Panc1 (cell line): ENCODE measurements at places on chromosomes 2 and 18. TPM values are rescaled to one million over a fixed set of nuclear protein-coding genes. Genes with fewer than 3 reads are reported as not detected.
A peak's percentile ranks its signal among the peaks of the same experiment; 100 is the strongest.

DNA sequence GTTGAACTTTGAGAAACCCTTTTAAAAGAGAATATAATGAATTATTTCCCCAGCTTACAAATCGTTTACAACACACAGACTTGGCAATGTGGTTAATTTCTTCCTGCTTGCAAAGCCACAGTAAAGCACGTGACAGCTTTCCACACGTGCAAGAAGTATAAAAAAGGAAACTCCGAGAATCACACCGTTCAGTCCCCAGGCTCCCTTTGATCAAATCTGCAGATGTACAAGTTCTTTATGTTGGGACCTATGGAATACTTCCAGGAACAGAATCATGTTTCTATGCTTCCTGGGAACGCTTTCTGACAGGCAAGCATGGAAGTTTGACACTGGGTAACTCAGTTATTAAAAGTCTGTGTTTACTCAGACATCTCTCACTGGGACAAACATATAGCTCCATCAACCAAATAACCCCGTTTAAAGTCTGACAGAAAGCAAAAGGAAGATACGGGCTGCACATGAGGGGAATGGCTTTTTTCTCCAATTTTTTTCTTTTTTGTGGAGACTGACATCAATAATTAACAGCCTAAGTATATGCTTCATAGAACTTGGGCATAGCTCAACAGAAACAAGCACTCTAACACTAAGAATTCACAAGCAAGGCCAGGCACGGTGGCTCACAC lies 134.8 kb downstream of the EIPR1 start:
- H3K27ac ChIP-seq: no peak overlapping the region
- no peaks in the 10 kb centered on the region for H3K36me3 ChIP-seq

The LRP2 gene
- 0.10 TPM for total RNA-seq

DNA sequence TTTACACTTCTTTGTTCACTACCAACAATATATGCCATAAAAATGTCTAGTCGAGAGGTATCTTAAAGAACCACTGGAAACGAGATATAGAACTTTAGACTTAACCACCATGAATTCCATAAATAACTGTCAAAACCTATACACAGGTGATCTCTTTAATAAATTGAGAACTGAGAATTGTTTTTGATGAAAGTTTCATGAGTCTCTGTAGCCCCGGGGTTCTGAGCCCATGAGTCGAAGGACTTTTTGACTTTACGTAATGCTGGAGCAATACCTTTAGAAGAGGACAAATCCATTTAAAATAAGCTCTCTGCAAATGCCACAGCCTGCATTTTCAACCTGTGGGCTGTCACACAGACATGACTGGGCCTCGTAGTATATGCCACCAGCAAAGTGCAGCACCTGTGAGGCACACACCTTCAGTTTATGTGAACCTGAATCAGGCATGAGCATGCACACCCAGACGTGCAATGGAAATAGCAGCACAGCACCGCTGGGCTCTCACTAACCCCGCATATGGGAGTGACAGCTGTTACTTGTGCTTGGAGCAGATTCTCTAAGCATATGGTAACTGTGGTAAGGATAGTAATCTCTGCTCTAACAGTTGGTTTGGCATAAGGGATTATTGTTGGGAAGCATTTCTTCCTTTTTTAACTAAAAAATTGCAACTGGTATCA lies 383.2 kb downstream of the SOCS6 start:
- no peak for DNase-seq
- H3K4me3 ChIP-seq: no peak overlapping the region
- no peak overlapping the region for H3K27ac ChIP-seq
- no peaks in the 10 kb centered on the region for H3K36me3 ChIP-seq
- H3K4me1 ChIP-seq: no peaks in the 10 kb centered on the region

- no peak overlapping the region for H3K27ac ChIP-seq
- no peaks in the 10 kb centered on the region for H3K27me3 ChIP-seq
- no peaks in the 10 kb centered on the region for H3K4me1 ChIP-seq
- peak; percentile 36 for DNase-seq
These were observed 36.2 kb upstream of the ACAA2 start for GRCh38 chr18:49849331-49850217.

DNA sequence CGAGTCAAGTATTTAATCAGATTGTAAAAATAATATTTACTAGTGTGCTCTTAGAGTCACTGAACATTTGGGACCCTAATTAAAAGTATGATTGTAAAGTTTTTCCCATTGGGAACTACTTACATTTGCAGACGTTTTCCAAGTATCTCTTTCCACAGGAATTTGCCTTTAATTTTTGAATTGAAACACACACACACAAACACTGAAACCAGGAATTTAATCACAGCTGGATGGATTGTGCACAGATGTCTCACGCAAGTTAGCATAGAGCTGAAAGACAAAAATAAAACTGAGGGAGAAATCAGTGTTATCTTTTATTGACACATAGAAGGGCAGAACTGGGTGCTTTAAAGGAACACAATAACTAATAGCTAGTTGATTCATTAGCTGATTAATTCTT lies 230.7 kb downstream of the RND3 start:
- H3K36me3 ChIP-seq: no peaks in the 10 kb centered on the region
- no peak overlapping the region for H3K27ac ChIP-seq
- H3K27me3 ChIP-seq: no peaks in the 10 kb centered on the region
- no peaks in the 10 kb centered on the region for H3K4me1 ChIP-seq

DNA sequence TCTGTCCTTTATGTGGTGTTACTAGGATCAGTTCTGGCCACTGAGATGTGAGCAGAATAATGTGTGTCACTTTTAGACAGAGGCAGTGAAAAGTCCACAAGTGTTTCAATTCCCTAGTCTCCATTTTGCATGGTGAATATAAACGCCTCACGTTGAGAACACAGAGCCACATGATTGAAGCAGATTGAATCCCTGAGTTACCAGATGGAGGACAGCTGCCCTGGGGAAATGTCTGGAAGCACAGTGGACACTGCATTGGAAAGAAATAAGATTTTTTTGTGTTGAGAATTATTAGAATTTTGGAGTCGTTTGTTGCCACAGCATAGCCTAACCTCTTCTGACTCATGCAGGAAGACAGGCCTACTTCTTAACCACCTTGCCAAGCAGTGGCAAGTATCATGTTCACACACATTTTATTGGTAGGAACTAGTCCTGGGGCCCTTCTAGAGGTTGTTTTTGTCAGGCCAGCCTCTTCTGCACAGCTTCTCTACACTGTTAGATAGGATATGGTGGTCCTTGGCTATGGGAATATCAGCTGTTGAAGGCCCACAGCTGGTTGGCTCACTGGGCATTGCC lies 188.6 kb downstream of the TMEM182 start:
- no peaks in the 10 kb centered on the region for H3K4me1 ChIP-seq
- DNase-seq: no peak
- H3K36me3 ChIP-seq: no peaks in the 10 kb centered on the region
- H3K27ac ChIP-seq: no peak overlapping the region
- H3K4me3 ChIP-seq: no peak overlapping the region

- no peak overlapping the region for H3K4me3 ChIP-seq
- H3K27me3 ChIP-seq: peaks cover 36% of the 10 kb centered on the region
- no peak overlapping the region for H3K27ac ChIP-seq
- no peak for DNase-seq
- H3K36me3 ChIP-seq: no peaks in the 10 kb centered on the region
These were observed 1.1 kb downstream of the GREB1 start for GRCh38 chr2:11534746-11535484.

The INHBB gene
- 38.2 TPM for total RNA-seq

DNA sequence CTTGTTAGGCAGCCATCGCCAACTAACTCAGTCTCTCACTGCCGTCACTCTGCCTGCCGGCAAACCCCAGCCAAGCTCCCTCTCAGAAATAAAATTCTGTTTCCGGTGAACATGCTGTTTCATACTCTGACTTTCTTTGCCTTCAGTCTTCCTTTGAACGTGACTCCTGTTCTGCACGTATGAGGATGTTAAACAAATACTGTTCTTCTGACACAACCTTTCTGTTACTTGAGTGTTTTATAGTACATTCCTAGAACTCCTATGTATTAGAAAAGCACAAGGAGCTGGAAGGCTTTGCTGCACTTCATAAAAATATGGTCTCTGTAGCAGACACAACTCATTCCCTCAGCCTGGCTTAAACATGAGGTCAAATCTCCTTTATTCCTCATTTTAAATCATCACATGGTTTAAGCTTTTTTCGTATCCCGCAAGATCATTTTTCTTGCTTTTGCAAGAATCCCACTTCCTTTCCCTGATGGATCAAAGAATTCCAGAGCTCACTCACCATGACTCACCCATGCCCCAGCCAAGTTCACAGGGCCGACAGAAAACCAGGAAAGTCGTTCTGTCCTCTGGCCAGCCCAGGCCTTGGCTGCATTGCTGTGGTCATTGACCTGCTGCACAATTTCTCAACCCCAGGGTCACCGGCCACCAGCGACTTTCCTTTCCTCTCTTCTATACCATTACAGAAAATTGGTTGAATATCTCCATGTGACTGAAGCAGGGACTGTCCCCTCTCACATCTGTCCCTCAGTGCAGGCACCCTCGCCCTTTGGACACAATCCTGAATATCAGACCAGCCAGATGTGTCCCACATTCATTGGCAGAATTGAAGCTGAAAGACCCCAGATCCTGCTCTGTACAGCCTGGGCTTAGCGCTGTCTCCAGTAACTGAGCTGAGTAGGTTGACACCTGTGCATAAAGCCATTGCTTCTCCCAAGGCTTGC lies 183.1 kb upstream of the ARL4C start:
- H3K36me3 ChIP-seq: no peaks in the 10 kb centered on the region
- peak overlapping the region; percentile 62 for H3K27ac ChIP-seq
- peaks cover 16% of the 10 kb centered on the region for H3K4me1 ChIP-seq

The SERPINB2 gene
- not detected for total RNA-seq

The FEV gene
- total RNA-seq: not detected

DNA sequence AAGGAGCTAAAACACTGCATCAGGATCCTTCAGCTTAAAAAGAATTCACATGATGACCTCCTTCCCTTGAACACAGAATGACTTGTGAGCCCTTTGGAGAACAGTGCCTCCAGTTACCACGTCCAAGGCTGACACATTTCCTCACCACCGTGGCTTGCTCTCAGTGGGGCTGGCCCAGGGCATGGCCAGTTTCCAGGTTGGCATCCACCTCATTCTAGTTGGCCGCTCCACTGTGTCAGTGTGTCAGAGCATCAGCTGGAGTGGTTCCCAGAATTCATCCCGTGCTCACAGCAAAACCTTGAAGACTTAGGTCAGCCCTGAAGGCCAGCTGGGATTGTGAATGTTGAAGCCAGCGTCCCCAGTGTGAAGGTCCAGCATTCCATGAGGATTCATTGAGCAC lies 158.5 kb downstream of the INSIG2 start:
- H3K4me3 ChIP-seq: no peak overlapping the region
- H3K36me3 ChIP-seq: no peaks in the 10 kb centered on the region
- H3K27me3 ChIP-seq: no peaks in the 10 kb centered on the region
- no peaks in the 10 kb centered on the region for H3K4me1 ChIP-seq

GRCh38 chr2:20143263-20143662 lies 81.7 kb downstream of the SDC1 start:
- no peak for DNase-seq
- no peaks in the 10 kb centered on the region for H3K36me3 ChIP-seq
- H3K27ac ChIP-seq: no peak overlapping the region
- H3K4me1 ChIP-seq: no peaks in the 10 kb centered on the region
- H3K27me3 ChIP-seq: no peaks in the 10 kb centered on the region

DNA sequence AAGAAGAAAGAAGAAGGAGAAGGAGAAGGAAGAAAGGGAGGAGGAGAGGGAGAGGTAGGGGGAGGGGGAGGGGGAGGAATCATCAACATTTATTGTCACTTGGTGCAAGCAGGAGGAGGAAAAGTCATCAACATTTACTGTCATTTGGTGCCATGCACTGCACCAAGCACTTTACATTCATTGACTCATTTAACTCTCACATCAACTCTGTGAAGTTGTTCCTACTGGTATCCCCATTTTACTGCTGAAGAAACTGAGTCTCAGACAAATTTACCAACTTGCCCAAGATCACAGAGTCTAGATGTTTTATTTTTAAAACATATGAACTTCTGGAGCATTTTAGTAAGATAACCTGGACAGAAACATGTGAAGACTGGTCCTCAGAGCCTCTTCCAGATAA lies 46.7 kb upstream of the NEB start:
- H3K4me1 ChIP-seq: no peaks in the 10 kb centered on the region
- H3K27me3 ChIP-seq: no peaks in the 10 kb centered on the region
- no peak overlapping the region for H3K4me3 ChIP-seq
- H3K27ac ChIP-seq: no peak overlapping the region

DNA sequence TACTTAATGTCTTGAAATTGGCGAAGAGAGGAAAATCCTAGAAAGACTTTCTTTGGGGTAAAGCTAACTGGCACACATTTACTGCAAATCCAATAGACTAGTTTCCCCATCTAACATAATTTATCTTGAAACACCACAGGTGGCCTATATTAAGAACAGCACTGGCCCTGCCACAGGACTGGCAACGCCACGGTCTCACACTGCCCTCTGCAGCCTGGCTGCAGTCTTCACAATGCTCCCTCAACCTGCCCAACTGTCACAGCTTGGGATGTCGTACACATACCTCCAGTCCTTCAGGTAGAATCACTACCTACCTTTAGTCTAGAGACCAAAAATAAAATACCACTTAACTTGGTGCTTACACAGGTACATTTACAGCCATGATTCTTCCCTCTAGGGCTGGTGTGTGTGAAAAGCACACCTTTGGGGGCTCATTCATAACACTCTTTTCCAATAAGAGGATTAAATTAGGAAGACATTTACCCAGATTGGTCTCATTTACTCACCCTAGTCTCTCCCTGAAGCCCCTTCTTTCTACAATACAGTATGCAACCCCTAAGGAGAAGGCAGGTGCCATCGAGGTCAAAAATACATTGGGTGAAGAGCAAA lies 222.2 kb downstream of the C1D start:
- no peaks in the 10 kb centered on the region for H3K36me3 ChIP-seq
- H3K27me3 ChIP-seq: peaks cover 6% of the 10 kb centered on the region
- no peak overlapping the region for H3K4me3 ChIP-seq
- no peaks in the 10 kb centered on the region for H3K4me1 ChIP-seq
- DNase-seq: peak; percentile 42
- no peak overlapping the region for H3K27ac ChIP-seq

The STPG4 gene
- total RNA-seq: 0.36 TPM

DNA sequence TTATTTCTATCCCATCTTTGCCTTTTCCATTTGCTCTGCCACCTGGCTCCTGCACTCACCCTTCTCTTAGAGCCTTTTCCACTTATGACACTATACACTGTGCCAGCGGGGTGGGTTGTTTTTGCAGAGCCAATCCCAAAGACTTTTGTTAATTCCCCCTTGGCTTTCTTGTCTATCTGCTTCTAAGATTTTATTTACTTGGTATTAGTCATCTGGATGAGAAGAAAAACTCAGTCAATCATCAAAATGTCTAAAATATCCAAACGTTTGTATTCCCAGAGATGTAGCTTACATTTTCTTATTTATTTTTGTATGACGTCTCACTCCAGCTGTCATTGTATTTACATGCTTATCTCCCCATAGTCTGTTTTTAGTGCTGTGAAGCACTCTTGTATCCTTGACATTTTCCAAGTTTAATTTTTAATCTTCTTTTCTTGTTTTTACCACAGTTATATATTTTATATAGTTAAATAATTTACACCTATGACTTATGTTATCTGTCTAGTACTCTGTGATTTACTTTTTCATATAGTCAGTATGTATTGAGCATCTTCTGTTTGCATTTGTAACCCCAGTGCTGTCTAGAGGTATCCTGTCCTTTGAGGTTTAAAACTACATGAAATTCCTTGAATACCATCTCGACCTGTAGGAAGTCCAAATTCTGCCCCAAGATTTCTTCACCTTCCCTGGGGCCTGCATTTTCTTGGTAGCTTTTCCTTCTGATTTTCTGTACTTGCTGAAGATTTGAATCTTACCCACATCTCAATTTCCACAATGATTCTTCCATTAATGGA lies 55.1 kb downstream of the COL4A3 start:
- no peak for DNase-seq
- H3K36me3 ChIP-seq: no peaks in the 10 kb centered on the region
- no peaks in the 10 kb centered on the region; the same call in 1 of the 2 replicates for H3K4me1 ChIP-seq
- no peaks in the 10 kb centered on the region for H3K27me3 ChIP-seq
